Esophagus squamous epithelium (tissue), 5 donors: ENCODE measurements at places on chromosomes 4 and X.

DNA sequence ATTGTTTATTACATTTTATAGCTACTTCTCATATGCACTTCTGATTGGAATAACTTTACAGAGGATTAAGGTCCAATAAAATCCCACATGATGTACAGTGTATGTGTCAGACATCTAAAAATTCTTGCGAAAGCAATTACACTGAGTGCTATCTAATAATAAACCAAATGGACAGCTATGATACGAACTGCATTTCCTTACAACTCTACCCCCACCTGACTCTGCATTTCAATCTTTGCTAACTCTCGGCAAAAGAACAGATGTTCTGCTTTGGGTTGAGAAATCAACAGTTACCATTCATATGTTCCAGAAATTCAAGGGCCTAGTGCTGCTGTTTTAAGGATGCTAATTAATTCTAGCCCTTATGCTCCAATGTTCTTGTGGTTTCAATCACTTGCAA, 287.9 kb upstream of the NOCT start:
- DNase-seq = no peak

DNA sequence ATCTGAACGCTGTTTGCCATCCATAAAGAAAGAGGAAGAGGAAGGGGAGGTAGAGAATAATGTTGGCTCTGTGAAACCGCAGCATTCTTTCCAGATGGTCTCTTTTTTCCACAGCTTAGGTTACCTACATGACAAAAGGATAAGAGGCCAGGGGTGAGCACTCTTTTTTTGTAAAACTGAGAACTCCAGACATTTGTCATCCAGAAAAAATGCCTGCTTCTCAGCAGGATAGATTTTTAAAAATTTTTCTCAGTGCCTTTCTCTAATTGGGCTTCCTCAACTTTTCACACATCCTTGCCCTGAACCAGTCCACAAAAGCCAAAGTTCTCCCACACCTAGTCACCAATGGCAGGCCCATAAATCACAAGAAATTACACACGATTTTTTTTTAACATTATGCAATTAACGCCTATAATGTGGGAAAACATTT, 158.1 kb upstream of the TENM3 start:
- DNase-seq = no peak

- DNase-seq = no peak
Observed at GRCh38 chr4:74790652-74791051, 3.7 kb downstream of the BTC start.

DNA sequence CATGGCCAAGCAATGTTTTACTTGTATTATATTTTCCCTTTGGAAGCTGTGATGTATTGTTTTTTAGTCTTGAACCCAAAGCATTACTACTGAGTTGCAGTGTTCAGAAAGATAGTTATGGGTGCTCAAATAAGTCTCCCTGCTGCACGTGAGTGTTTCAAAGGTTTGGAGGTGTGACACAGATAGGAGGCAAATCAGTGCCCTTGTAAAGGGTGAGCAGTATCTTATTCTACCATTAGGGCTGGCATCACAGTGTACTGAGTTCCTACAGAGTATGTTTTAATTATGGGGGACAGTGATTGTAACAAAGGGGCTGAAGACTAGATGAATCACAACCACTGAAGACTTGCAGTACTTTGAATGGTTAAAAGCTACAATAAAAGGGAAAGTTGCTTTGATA, 38.3 kb downstream of the NOCT start:
- DNase-seq = no peak

- no peak for DNase-seq
Observed at GRCh38 chr4:19791422-19792123, 460.1 kb upstream of the SLIT2 start.

DNA sequence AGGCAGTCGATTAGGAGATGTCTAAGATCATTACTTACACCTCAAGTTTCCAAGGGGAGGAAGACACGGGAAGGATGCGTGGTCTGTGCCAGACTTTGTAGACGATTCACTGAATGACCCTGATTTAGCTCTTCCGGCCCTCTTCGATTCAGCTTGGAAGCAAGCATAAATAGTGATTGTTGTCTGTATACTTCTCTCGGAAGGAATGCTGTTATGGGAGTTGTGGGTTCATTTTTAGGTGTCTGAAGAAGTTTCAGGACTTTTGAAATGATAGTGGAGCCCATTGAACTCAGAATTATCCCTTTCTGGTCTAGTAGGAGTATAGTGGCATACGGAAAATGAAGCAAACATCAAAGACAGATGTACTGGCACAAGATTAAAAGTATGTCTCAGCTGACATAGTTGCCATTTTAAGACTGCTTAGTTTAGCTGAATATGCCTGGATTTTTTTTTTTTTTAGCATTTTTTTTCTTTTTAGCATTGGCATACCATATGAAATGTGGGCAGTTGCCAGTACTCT, 1.0 kb upstream of the ANKRD17 start:
- no peak for DNase-seq

DNA sequence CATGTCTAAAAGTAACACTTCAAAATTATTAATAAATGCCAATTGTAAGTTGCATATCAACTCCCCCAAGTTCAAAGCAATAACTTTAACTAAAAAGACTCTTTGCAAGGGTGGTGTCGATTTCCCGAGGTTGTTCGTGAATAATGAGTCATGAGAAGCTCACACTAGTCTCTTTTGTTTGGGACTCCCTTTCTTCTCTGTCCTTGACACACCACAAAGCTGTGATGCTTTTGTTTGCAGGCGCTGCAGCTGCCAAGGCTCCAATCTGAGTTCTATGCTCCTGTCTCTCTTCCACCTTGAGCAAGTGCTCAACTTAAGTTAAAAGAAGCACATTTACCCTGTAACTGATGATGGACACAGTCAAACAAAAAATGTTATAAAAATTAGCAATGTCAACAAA, 65.9 kb downstream of the FAT1 start:
- no peak for DNase-seq

- no peak for DNase-seq
Observed at GRCh38 chr4:81826817-81827424, 355.2 kb upstream of the RASGEF1B start.

DNA sequence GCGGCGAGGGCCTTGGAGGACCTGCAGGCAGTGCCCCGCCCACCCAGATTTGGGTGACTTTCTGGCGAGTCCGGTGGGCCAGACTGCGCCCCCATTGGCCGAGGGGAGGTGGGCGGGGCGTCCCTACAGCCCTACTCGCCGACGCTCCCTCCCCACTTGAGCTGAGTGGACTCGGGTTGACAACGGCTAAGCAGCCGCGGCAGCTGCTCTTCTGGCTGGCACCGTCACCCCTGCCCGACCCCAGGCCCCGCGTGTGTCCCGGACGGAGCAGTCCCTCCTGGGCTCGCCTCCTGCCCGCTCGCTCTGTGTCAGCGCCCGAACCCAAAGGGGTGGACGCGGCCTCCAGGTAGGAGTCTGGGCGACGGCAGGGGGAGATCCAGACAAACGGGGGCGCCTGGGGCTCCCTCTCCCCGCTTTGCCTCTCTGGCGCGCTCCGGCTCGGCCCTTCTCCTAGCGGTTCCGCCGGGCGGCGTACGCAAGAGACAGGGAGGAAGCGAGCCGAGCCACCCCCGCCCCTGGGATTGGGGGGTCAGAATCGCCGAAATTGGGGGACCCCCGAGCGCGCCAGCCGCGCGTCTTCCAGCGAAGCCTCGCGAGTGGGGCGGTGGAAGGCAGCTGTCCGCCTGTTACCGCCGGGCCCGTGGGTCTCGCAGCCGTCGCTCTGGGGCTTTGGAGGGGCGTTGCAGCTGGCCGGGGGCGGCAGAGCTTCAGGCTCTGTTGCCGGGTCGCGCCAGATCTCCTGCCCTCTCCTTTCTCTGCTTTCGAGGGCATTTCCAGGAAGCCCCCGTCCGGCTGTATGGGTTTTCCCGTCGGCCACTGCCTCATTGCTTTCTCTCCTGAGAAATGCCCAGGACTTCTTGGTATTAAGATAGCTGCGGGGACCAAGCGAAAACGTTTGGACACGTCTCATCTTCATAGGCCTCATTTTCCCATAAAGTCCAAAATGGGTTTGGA, 46.3 kb downstream of the STARD8 start:
- no peak for DNase-seq

- no peak for DNase-seq
Observed at GRCh38 chr4:106160560-106160959, 155.4 kb downstream of the TBCK start.
